Posterior vena cava (tissue), 2 donors: ENCODE measurements at places on chromosomes 7 and 10.

DNA sequence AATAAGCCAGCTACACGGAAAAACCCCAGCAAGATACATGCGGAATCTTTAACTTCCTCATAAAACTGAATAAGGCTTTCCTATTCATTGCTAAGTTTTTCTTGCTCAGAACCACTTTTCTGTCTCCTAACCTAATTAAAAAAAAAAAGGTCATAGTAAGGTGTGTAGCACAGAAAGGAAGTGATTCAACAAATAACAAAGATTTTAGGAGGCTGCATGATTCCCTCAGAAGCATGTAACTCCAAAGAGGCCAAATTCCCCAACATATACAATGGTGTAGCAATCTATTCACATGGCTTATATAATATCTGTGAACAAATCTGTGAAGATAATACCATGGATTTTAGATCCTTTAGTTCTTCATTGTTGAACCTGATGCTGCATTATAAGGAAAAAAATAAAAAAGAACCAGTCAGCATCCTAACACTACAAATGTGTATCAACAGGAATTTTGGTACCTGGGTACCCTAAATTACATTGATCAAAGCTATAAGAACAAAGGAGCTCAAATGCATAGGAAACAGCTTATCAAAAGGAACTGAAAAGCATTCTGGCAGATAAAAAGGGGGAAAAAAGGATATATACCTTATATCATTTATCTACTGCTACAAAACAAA, 63.8 kb downstream of the IMMP2L start:
- no peak for DNase-seq

- DNase-seq = no peak
Observed at GRCh38 chr7:131274986-131275385, 52.7 kb upstream of the MKLN1 start.

- peak; percentile 34 for DNase-seq
Observed at GRCh38 chr7:132394283-132395198, 181.7 kb downstream of the PLXNA4 start.

GRCh38 chr7:11078247-11078834, 104.7 kb downstream of the PHF14 start:
- DNase-seq = no peak

DNA sequence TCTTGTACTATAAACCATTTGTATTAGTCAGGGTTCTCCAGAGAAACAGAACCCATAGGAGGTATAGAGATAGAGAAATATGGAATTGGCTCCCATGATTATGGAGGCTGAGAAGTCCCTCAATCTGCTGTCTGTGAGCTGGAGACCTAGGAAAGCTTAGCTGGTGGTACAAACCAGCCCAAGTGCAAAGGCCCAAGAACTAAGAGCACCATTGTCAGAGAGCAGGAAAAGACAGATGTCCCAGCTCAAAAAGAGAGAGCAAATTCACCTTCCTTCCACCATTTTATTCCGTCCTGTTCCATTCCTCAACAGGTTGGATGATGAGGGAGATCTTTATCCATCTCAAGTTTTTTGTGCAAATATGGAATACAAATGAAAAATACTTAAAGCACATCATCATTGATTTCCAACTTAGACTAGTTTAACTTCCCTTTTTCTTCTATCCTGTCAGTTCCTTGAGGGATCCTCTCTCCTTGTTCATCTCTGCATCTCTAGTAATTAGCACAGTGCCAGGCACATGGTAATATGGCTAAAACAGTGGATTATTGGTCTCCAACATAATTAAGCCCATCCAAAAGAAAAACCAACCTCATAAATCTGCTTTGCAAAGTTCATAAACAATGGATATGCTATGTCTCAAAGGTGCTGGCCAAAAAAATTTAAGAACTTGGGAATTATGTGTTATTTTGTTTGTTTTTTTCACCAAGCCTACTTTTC, 83.1 kb upstream of the PIK3CG start:
- DNase-seq = no peak

DNA sequence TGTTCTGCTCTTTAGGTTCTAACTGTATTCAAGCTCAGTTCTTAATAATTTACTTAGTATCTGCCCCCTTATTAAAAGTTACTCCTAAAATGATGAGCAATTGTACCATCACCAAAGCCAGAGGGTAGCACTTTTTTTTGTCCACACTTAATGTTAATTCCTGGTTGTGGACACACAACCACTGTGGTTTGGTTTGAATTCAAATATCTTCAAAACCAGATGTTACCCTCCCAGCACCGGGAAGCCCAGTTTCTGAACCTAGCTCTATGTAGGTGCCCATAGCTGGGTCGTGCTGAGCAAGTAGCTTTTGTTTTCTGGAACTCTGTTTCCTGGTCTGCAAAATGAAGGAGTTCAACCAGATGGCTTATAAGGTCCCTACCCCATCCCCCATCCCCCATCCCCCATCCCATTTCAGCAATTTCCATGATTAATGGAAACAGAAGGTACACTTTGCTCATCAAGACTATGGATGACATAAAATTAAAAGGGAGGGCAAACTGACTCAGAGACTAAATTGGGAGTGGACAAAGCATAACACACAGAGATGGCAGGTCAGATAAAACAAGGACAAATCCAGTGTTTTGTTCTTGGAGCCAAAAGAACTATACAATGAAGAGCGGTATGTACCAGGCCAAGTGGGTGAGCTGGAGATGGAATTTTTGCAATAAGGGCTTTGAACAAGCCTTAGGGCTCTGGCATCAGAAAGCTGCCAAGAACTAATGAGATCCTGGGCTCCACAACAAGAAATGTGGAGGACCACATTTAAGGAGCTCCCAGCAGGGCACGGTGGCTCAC, 56.7 kb downstream of the DLG5 start:
- DNase-seq = no peak

DNA sequence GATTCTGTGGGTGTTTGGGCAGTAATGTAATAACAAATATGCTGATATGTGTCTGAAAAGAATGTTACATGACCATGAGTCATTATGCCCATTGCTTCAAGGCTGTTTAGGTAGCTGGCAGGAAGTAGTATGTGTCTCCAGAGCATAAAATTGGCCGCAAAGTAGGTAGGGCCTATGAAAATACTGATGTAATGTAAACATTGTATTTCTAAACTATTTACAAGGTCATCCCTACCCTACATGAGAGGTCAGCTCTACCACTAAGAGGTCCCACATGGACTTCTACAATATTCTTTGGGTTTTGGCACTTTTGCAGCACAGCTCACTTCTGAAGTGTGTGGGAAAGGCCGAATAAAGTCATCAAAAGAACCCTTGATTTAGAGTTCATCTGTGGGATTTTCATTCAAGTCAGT, 301.9 kb downstream of the AHR start:
- DNase-seq = no peak

DNA sequence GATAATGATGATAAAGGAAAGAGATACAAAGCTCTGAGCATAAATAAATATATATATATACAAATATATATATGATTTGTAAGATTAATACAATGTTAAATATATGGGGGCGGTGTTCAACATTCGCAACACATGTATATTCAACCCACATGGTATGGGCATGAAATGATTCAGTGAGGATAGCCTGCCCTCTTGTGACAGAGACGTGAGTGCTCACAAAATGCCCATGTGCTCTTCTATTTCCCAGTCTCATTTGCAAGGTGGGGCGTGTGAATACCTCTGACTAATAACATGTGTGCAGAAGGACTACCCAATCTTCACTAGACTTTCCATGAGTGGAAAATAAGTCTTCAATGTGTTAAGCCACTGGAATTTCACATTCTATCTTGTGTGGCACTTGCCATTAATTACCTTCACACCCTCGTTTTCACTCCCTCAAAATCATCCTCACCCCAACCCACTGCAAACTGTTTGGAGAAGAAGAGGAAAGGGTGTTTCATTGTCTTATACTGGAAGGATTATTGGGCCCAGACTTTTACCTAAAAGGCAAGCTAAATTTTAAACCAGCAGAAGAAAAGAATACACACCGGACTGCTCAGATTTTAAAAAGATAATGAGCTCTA, 26.9 kb downstream of the ASAH2 start:
- DNase-seq = no peak

- no peak for DNase-seq
Observed at GRCh38 chr10:75234683-75235374, 928 bp downstream of the COMTD1 start.

GRCh38 chr10:123614888-123615287, 51.3 kb upstream of the GPR26 start:
- DNase-seq = peak; percentile 85

GRCh38 chr7:41255716-41256115, 447.2 kb downstream of the INHBA start:
- DNase-seq = no peak

DNA sequence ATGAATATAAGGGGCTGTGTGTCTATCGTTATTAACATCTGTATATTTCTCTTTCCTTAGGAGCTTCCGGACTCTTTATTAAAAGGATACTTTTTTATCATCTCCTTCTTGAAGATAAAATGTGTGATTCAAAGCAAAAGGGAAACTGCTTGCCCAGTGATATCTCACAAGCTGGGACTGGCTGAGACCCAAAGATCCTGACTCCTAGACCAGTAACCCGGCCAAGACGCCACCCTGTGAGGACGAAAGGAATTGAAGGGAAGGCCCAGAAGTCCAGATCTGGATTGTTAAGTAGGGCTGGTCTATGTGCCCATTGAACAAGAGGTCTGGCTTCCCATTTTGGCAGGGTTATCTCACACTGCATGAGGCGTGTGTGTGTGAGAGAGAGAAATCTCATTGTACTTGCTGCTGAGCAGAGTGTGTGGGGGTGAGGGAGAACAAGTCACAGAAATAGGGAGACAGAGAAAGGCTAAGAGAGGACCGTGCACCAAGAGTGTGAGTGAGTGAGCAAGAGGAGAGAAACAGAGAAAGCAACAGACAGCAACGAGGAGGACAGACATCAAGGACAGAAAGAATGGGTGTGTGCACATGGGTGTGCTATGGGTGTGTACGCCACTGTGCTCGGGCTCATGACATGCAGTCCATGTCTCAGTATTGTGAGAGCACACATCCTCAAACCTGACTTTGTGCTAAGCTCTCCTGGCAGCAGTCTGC, 75.4 kb downstream of the PLXNA4 start:
- DNase-seq = peak; percentile 93

GRCh38 chr7:30428246-30429155, 50.1 kb downstream of the NOD1 start:
- DNase-seq = no peak

DNA sequence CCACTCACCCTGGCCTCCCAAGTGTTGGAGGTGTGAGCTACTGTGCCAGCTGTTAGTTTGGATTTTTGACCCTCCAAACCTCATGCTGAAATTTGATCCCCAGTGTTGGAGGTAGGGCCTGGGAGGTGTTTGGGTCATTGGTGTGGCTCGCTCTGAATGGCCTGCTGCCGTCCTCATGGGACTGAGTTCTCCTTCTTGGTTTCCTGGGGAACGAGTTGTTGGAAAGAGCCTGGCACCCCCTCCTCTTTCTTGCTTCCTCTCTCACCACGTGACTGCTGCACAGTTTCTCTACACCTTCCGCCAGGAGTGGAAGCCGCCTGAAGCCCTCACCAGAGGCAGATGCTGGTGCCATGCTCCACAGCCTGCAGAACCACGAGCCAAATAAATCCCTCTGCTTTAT, 253.5 kb downstream of the PHTF2 start:
- DNase-seq = no peak

DNA sequence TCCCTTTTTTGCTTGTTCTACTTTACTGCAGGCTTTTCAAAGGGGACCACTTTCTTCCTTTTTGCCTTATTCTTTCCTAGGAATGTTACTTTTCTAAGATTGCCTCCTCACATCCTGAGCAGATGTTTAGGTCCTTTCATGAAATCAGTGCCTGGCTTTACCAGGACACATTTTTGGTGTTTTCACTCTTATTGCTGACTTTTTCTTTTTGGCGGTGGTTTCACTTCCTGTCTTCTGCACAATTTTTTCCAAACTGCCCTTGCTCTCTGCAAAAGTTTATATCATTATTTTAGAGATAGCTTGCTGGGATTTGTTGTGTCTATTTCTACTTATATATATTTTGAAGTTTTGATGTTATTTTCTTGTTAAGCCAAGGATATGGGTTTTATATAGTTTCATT, 332.2 kb upstream of the MTPN start:
- no peak for DNase-seq

GRCh38 chr10:12589791-12590190, 240.4 kb downstream of the CAMK1D start:
- DNase-seq = no peak

DNA sequence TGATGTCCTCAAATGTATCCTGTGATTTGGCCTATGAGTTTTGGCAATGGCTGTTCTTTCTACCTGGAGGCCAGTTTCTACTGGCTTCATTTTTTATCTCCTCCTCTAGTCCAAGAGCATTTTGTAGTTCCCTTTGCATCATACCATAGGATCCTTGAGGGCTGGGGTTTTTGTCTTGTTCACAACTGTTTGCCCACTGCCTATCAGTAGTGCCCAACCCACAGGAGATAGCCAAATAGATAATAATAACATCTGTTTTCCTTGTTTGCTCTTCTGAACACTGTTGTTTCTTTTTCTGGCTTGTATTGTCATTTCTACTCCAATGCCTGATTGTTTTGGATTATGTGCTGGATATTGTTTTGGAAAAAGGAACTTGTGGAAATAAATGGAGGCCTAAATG, 3.4 kb downstream of the CDK1 start:
- DNase-seq = no peak

GRCh38 chr7:72805526-72806494, 22.2 kb downstream of the TYW1B start:
- no peak for DNase-seq

DNA sequence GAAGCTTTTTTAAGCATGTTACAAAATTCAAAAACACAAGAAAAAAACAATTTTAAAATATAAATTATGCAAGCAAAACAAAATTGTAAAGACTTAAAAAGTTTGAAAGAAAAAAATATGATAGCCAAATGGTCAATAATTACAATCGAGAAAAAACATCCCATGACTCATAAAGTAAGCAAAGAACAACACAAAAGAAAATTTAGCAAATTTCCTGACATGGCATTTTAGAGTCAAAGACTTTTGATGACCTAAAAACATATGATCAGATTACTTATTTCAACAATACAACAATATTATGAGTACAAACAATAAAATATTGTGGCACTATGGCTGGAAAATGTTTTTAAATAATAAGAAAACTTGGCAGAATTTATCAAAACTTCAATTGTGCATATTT, 312.1 kb upstream of the MEOX2 start:
- DNase-seq = no peak

- no peak for DNase-seq
Observed at GRCh38 chr10:17923728-17924127, 28.0 kb upstream of the SLC39A12 start.

DNA sequence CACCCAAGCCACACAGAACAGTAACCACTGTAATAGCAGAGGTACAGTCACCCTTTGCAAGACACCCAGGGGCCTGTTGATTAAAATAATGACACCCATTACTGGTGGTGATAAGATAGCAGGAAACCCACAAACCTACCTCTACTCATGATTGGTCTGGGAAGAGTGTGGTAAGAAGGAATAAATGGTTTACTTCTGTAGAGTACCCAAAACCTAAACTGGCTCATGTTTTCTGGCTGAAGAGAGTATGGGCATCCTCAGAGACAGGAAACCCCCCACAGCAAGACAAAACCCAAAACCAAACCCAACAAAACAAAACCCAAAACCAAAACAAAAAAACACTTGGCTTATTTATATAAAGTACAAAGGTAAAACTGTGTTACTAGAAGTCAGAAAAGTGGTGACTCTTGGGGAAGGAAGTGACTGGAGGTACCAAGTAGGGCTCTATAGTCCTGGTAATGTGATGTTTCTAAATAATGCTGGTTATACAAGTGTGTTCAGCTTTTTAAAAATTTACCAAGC, 15.5 kb upstream of the DNAJB12 start:
- no peak for DNase-seq
